Activated T-helper 1 cell treated with anti-CD3 and anti-CD28 coated beads, Interleukin-12 subunit alpha, Interleukin-12 subunit beta, Interleukin-2, Interleukin-4 antibody, amounts not matched to agents 30 ng/mL and 10 ng/mL and 1 ng/mL, durations not matched to agents 14 hours and 24 hours and 36 hours (primary cell): ENCODE measurements at places on chromosomes 2 and 18. TPM values are rescaled to one million over a fixed set of nuclear protein-coding genes. Genes with fewer than 3 reads are reported as not detected.

Gene IL36B
- total RNA-seq, result not detected in 2 replicates

Gene CCBE1
- total RNA-seq, result 0.02 TPM in 1 of 2 replicates, not detected in the other

Gene TMEM150A
- 7.0 and 8.9 TPM in 2 replicates for total RNA-seq

Gene RFX8
- 0.78 and 1.2 TPM in 2 replicates for total RNA-seq

Gene TOGARAM2
- total RNA-seq, result 5.8 and 6.0 TPM in 2 replicates

Gene ALK
- not detected in 2 replicates for total RNA-seq

Gene TEX51
- total RNA-seq, result not detected in 2 replicates

Gene UCN
- 1.4 and 1.8 TPM in 2 replicates for total RNA-seq

Gene DTNB
- total RNA-seq, result 28.8 and 28.9 TPM in 2 replicates

Gene CNRIP1
- not detected in 2 replicates for total RNA-seq

Gene SERPINB13
- total RNA-seq, result not detected in 2 replicates

Gene MAPRE3
- total RNA-seq, result 3.1 and 3.7 TPM in 2 replicates

Gene CHRND
- not detected in 2 replicates for total RNA-seq

Gene HTR2B
- total RNA-seq, result not detected in 2 replicates

Gene C2orf81
- total RNA-seq, result 1.9 and 2.4 TPM in 2 replicates

Gene INHBB
- not detected in 2 replicates for total RNA-seq

Gene ANO7
- 2.1 and 2.4 TPM in 2 replicates for total RNA-seq

Gene TSPYL6
- not detected in 2 replicates for total RNA-seq

Gene KIAA2012
- not detected in 2 replicates for total RNA-seq

Gene NT5DC4
- not detected in 2 replicates for total RNA-seq

Gene ZEB2
- 25.1 and 27.8 TPM in 2 replicates for total RNA-seq
